ENCODE measurements at places on chromosomes 11 and 22. TPM values are rescaled to one million over a fixed set of nuclear protein-coding genes. Genes with fewer than 3 reads are reported as not detected.

DNA sequence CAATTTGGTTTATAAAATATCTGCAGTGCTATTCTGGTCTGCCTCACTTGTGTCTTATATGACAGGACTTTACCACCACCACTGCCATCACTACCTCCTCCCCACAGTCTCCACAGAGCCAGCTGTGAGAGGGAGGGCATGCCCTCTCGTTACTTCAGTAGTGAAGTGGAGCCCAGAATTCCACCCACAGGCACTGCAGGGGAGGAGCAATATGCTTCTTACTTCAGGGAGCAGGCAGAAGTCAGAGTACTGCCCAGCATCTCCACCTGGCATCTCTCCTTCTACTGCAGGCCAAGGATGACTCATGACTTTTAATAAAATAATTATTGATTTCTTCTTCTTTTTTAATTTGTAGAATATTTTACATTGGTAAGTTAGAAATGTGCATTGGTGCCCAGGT lies 255.5 kb downstream of the DYNC2H1 start:
- peak; percentile 0 for DNase-seq

DNA sequence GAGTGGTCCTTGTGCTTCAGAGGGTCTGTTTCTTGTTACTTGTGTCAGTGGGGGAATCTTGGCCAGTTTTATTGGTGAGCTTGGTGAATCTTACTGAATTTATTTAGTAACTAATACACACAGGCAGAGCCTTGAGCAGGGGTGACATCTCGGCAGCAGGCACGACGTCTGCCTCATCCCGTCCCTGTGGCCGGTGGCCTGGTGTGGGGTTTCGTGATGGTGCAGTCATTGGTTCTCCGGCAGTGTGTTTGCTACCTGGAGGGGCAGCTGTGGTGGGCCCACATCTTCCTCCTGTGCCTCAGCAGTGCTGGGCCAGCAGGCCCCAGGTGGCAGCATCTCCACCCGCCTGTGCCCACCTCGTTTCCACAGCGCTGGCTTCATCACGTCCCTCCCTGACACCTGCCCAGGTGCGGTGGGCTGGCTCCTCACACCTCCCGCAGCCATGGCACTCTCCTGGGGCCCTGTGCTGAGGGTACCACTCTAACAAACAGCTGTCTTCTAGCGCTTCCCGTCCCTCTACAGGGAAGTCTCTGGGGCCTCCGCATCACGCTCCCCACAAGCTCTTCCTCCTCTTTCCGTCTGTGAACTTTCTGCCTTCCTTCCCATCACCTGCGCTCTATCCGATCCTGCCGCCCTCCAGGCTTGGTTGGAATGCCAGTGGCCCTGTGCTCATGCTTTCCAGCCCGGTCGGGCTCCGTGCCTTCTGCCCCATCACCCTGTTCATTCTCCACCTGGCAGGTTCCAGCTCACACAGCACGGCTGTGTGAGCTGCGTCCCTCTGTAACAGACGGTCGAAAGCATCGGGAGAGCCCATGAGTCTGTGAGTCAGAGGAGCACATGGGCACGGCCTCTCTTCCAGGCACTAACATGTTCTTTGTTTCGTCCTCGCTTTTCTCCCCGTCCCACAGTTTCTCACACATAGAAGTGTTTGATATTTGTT lies 203.4 kb downstream of the TBC1D22A start:
- DNase-seq, result no peak

DNA sequence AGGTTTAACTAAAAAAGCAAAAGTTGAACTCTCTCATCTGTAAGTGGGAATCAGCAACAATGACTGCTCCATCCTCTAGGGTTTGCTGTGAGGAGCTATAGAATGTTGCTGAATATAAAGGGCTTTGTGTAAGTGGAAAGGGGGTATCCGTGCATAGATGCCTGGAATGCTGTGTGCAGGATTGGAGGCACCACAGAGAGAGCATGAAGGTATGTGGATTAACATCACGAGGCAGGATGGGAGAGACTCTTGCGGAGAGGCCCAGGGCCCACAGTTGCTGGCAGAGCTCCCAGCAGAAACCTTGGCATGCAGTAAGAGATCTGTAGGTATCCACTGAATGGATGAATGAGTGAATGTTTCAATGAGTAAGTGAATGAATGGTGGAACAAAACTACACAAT lies 298.7 kb upstream of the DDI1 start:
- DNase-seq, result no peak

- DNase-seq, result no peak
Observed at GRCh38 chr11:280706-281485, 2.7 kb downstream of the NLRP6 start.

GRCh38 chr11:11657218-11657955 lies 35.6 kb upstream of the GALNT18 start:
- no peak for DNase-seq

FHIP1B gene
- 27.5 TPM for total RNA-seq

SCGB1D2 gene
- total RNA-seq, result not detected

FCHSD2 gene
- total RNA-seq, result 9.6 TPM
